Stimulated activated CD4-positive, alpha-beta T cell treated with anti-CD3 and anti-CD28 coated beads, Interleukin-4, amount 100 ng/mL, for 1 hour (primary cell): ENCODE measurements at places on chromosomes 1 and 21.
A peak's percentile ranks its signal among the peaks of the same experiment; 100 is the strongest.

DNA sequence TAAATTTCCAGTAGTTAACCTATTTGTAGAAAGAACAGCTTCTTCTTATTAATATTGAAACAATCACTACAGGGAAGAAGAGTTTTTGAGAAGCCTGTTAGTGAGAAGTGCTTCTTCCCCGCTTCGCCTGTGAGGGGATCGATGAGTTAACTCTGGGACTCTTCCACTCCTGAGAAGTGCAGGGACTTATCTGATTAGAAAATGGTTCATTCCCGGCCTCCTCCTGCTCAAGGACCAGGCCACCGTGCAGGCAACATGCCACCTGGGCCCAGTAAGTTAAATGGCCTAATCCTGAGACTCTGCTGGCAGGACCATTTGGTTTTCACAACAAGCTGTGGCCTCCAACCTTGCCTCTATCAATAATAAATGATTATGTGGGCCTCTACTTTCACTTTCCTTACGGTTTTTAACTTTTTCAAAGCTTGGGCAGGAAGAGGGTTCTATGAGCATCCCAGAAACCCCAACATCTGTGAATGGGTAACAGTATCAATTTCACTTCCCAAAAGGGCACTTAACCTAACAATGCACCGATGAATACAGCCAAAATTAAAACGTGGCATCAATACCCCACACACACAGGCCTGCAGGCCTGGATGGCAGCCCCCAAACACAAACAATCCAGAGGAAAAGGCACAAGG lies 33.1 kb downstream of the SIPA1L2 start:
- DNase-seq, result no peak

GRCh38 chr1:116579259-116579875 lies 8.5 kb upstream of the CD58 start:
- no peak for DNase-seq

GRCh38 chr1:70459496-70460225 lies 48.6 kb downstream of the CTH start:
- DNase-seq, result no peak

- no peak for DNase-seq
These were observed 176.3 kb downstream of the AJAP1 start for GRCh38 chr1:4830707-4831106.

- DNase-seq, result no peak
These were observed 12.1 kb downstream of the PLXNA2 start for GRCh38 chr1:208231881-208232661.

- DNase-seq, result no peak
These were observed 4.7 kb downstream of the C8A start for GRCh38 chr1:56859287-56859686.

DNA sequence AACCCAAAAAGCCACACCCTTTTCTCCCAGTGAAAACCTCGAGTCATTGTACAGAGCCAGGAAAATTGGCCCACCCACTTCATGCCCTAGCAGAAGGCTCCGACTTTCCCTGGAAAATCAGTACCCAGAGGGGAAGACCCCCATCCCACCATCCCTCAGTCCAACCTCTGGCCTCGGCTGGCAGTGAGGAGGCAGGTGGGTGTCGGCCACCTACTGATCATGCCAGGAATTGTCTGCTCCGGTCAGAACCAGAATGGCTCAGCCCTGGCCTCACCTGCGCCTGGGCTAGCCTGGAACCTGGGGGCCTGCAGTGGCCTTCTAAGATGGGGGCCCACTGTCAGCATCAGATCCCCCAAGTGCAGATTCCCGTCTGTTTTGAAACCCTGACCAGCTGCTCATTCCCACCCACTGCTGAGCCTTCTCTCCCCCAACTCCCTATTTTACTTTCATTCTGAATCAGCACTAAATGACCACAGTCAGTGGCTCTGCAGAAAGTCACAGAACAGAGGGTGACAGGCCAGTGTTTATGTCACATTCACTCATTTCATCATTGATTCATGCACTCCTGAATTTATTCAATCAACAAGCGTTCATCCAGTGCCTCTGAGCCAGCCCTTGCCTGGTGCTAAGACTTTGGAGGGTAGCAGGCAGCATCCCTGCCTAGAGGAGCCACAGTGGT lies 3.0 kb upstream of the S100A9 start:
- no peak for DNase-seq

DNA sequence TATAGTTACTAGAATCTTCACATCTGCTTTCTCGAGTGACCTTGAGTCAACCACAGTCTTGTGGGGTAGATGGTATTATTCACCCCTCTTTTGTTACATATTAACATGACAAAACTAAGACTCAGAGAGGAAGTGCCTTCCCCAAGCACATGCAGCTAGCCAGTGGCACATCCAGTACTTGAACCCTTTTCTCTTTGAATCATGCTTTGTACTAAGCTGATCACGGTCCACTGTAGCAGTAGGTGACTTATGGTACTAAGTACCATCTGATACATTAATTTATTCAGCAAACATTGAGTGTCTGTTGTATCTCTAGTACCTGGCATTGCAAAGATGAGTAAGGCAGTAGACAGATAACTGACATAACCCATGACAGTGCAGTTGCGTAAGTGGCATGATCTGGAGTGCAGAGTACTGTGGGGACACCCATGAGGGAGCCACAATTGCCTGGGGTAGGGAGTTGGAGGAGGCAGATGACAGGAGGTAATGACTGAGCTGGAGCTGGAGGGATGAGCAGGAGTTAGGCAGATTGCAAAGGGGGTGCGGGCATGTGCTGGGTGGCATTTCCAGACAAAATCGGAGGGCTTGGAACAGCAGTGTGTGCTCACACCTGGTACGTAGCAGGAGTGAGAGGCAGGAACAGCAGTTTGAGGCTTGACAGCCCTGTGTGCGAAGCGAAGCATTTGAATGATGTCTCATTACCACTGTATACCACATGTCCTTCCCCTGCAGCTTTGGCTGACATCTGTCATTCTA lies 29.8 kb downstream of the UCK2 start:
- no peak for DNase-seq

DNA sequence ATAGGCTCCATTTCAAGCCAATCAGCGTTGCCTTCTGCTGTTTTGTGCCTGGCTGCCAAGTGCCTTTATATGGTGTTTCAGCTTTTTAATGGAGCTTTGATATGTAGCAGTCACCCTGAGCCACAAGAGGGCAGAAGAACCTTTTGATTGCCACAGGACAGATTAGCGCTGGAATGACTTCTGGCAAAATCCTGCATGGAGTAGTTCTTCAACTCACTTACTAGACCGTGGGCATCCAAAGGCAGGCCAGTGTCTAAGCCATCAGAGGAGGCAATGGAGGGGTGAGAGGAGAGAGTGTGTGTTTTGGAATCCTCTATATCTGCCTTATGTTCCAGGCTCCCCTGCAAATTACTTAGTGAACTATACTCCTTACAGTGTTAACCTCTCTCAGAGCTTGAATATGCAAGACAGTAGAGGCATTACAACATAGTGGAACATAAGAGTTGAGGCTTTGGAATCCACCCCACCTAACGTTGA lies 56.2 kb downstream of the ST3GAL3 start:
- peak; percentile 10 for DNase-seq

- no peak for DNase-seq
These were observed 50.2 kb downstream of the DENND1B start for GRCh38 chr1:197725044-197725443.

- no peak for DNase-seq
These were observed 150.8 kb downstream of the MAST2 start for GRCh38 chr1:45953934-45954847.

DNA sequence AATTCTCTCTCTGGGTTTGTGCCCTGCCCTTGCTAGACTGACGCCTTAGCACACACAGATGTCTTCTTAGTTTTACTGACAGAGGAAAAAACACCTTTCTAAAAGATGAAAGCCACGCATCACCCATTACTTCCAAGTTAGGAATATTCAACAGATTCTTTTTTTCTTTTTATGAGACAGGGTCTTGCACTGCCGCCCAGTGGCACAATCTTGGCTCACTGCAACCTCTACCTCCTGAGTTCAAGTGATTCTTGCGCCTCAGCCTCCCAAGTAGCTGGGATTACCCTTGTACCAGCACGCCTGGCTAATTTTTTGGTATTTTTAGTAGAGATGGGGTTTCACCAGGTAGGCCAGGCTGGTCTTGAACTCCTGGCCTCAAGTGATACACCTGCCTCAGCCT lies 169.2 kb downstream of the APP start:
- DNase-seq, result no peak

GRCh38 chr1:203564024-203564423 lies 62.6 kb upstream of the ATP2B4 start:
- DNase-seq, result no peak

DNA sequence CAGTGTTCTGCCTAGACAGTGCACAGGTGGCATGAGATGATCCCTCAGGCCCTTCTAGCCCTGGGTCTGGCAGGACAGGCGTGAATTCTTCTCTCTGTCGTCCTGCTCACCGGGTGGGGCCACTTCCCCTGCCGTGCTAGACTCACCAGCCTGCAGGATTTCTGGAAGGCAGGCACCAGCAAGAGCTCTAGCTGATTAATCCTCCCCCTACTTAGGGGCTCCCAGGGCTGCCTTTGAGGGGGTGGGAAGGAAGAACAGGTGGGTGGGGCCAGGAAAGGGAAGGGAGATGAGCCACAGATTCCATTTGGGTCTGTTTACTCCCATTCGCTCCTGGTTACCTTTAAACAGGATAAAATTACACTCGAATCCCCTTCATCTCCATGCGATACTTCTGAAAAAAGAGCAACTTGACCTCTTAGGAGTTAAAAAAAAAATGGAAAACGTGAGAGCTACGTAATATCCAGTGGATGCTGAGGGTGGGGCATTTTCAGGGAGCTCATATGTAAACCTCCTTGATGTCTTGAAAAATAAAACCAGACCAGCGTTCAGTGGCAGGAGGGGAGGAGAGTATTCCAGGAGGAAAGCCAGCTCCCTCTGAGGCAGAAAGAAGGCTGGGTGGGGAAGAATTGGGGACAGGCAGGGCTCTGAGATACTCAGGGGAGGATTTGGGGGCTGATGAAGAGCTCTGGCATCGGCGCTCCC lies 665.5 kb downstream of the PTPRU start:
- no peak for DNase-seq

DNA sequence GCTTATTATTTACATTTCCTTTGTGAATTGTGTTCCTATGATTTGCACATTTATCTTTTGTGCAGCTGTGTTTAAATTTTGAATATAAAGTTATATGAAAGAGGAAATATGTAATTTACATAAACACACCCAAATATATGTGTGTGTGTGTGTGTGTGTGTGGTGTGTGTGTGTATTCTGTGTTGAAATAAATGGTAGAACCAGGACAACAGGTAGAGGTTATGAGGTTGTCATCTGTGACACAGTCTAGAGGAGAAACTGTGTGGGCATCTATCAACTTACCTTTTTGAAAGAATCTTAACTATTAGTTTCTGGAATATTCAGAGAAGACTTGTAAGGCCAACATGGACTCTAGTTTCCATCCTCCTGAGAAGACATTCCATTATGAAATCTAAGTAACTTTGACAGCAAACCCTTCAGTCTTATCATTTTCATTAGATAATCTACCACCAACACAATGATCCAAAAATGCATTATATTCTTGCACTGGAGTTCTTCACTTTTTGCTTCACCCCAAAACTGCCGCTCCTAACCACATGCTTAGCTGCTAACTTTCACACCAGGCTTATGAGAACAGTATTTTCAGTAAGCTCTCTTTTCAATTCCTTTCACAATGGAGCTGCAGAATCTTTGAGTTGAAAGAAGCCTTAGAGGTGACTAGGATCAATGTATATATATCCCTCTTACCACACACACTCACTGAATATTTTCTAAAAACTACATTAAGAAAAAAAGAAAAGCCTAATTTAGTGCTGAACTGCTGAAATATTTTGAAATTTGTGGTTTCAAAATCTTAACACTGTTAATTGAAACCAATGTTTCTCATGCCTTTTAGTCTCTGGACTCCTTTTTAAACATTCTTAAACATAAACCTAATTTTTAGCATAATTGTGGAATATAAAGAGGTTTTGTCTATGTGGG lies 21.8 kb downstream of the PTPRC start:
- DNase-seq, result no peak

GRCh38 chr21:26171258-26172100 lies 909 bp upstream of the APP start:
- no peak for DNase-seq

DNA sequence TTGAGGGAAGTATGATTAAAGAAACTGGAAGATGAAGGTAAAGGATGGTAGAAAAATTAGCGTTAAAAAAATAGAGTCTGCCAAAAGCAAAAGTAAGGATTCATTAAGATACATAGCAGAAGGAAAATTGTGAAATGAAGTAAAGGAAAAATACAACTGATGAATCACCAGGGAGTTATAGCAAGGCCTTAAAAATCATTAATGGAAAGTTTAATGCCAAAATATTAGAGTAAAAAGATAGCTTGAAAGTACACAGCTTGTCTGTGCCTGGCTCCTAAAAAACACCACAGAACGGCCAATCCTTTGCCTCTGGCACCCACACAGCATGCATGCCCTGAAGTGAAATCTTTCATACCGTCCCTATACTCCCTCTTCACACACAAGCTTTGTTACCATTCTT lies 66.9 kb upstream of the APOBEC4 start:
- no peak for DNase-seq

- no peak for DNase-seq
These were observed 47.6 kb upstream of the SAMD13 start for GRCh38 chr1:84253891-84254290.

- DNase-seq, result no peak
These were observed 59.9 kb upstream of the SOX13 start for GRCh38 chr1:204013052-204013451.

DNA sequence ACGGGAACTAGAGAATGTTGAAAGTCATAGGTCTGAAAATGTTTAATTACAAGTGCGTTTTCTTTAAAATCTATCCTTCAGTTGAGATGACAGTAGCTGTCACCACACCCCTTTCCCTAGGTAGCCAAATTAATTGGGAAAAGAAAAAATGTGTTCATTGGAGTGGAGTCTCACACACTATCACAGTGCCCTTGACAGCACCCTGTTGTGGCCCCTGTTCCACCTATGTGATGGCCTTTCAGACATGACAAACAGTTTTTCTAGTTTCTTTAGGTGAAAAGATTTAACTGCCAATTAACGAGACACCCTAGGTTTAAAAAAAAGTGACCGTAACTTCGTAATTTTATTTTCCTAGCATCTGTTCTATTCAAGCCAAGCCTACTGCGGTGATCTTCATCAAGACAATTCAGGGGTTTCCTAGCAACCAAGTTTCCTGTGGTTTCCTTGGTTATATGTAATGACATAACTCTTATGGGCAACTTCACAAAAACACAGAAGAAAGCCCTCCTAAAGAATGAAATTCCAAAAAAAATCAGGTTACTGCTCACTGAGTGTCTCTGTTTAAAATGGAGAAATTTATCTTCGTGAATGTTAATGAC lies 298.3 kb downstream of the PDE4B start:
- DNase-seq, result no peak

GRCh38 chr1:1114431-1114830 lies 1.5 kb downstream of the C1orf159 start:
- DNase-seq, result no peak
